Activated CD4-positive, alpha-beta T cell treated with anti-CD3 and anti-CD28 coated beads, Interleukin-2, amount 50 U/mL, for 24 hours (primary cell): ENCODE measurements at places on chromosomes 2 and 18.

DNA sequence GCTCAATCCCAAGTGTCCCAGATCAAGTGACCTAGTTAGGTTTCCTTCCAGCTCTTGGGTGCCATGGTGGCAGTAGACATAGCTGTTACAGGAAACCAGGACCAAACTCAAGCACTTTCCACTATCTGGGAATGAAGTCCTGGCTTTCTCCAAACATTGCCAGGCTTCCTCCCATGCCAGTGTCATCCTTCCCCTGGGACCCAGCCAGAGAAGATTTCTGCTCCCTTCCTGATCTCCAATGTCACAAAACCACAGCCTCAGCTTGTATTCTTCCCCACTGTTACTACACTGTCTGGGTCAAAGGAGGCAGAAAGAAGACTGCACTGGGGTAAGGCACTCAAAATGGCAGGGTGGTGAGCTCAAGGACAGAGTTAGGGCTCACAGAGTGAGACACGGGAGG is 347.1 kb downstream of the TNS1 start:
- no peak for DNase-seq

DNA sequence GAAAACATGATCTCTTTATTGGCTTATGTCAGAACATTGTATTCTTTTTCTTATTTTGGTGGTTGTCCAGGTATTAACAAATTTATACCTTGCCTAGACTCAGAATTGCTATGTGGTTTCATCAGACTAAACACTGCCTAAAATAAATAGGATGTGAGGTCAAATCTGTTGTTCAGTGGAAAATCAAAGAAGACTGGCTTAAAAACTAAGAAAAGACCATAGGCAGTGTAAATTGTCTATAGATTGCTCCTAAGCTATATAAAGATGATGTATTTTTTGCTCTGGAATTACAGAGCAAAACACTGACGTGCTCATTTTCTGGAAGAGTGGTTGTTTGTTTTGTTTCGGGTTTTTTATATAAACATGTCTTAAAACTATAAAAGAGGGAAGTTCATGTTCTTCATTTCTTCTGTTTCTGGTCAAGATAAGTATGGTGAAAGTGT is 266.0 kb downstream of the ALPK2 start:
- no peak for DNase-seq

DNA sequence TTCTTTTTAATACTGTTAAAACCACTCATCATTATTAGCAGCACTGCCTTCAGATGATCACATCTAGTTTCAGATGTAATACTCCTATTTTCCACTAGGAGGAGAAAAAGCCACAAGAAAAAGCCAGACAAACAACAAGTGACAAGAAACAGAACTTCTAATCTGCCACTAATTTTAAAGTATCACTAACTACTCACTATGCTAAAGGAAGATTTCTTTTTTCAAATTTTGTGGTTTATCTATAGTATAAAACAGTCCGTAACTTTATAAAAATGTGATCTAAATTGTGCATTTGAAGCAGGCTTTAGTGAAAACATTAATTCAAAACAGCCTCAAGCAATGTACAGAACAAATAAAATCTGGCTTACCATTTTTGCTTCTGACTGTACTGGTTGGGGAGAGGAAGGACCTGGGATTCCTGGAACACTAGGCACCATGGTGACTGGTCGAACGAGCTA is 56.8 kb downstream of the ATF2 start:
- DNase-seq: no peak

DNA sequence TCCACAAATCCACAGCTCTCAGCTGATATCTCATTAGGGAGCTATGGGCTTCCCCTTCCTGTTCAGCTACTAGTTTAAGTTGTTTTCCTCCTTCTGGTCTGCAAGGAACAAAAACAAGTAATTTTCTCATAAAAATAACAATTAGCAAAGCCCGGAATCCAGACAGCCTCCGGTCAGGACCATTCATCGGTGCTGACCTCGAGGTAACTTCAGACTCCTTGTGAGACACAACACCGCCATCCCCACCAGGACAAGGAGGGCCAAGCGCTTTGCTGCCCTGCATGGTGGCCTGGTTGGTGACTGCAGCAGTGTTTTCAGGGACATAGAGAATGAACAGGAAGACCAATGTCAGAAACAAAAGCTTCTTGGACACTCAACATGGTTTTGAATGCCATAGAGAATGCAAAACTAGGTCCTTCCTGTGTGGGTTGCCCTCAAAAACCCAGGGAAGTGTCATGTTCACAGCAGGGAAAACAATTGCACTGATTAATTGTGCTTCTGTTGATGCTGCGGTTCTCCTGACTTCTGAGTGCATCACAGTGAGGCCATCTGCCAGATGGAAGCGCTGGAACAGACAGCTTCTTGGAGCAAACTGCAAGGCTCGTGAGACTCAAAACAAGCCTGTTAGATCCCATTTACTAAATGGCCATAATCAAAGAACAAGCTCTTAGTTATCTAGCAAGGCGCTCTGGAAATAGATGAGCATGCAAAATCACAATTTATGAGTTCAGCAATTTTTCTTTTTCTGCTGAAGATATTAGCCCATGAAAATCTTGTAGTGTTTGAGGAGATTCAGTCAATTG is 77.1 kb downstream of the HS1BP3 start:
- DNase-seq: no peak

- no peak for DNase-seq
Measured at GRCh38 chr18:73316513-73316912, 448.7 kb upstream of the NETO1 start.
